A549 treated with RU486 at 1 μM for 4 hours (cell line): ENCODE measurements at places on chromosomes 6 and 20. TPM values are rescaled to one million over a fixed set of nuclear protein-coding genes. Genes with fewer than 3 reads are reported as not detected.

The PSMA7 gene
- 485 to 620 TPM (median 570 TPM) in 5 replicates for total RNA-seq

The TSPO2 gene
- total RNA-seq: not detected in 5 replicates

The VEGFA gene
- total RNA-seq: 33.1 to 37.1 TPM (median 34.0 TPM) in 5 replicates

The RHAG gene
- total RNA-seq: 0.09 to 0.10 TPM in 2 of 5 replicates, not detected in the others

The PTK6 gene
- total RNA-seq: 1.8 to 3.3 TPM (median 2.4 TPM) in 5 replicates
